Spleen (tissue), 13 donors: ENCODE measurements at places on chromosomes 11 and 22. TPM values are rescaled to one million over a fixed set of nuclear protein-coding genes. Genes with fewer than 3 reads are reported as not detected.
A peak's percentile ranks its signal among the peaks of the same experiment; 100 is the strongest.

Gene FOLR1
- total RNA-seq = not detected

Gene DCUN1D5
- total RNA-seq = 20.0 TPM

Gene TRIM6
- total RNA-seq = 2.9 TPM

Gene DEFB131B
- total RNA-seq = not detected

Gene CYP2D6
- total RNA-seq = 2.1 TPM

DNA sequence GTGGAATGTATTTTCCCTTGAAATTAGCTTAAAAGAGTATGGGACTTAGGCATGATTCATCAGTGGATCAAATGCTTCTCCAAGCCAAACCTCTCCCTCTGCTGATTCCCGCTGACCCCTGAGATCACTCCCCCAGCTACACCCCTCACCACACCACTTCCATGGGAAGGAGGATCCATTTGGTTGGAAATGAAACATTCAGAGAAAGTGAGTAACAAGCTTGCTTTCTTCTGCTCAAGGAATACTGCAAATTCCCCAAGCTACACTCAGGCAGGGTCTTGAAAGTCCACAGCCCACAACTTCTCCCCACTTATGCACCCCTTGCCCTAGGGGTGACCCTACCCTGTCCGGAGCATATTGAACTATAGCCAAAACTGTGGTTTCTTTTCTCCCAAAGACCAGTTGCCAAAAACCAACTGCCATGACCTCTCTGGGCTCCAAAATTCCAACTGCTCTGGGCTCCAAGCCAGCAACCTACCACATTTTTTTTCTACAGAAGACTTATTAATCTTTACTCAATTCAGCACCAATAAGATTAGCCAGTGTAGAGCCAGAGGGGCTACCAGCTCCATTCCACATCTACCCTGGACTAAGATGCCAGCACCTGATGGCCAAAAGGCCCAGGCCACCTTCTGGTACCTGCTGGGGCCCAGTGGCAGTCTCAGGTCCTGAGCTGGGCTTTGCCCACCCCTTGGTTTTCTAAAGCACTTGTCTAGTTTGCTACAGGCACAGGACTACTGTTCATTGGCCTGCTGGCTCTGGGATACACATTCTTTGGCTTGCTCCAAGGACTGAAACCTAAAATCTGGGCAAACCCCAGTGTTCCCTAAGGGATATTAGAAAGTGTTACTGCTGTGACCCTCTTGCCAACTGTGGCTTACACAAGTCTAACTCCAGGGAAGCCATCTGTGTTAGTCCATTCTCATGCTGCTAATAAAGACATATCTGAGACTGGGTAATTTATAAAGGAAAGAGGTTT lies 101.1 kb downstream of the MICAL3 start:
- DNase-seq = no peak

DNA sequence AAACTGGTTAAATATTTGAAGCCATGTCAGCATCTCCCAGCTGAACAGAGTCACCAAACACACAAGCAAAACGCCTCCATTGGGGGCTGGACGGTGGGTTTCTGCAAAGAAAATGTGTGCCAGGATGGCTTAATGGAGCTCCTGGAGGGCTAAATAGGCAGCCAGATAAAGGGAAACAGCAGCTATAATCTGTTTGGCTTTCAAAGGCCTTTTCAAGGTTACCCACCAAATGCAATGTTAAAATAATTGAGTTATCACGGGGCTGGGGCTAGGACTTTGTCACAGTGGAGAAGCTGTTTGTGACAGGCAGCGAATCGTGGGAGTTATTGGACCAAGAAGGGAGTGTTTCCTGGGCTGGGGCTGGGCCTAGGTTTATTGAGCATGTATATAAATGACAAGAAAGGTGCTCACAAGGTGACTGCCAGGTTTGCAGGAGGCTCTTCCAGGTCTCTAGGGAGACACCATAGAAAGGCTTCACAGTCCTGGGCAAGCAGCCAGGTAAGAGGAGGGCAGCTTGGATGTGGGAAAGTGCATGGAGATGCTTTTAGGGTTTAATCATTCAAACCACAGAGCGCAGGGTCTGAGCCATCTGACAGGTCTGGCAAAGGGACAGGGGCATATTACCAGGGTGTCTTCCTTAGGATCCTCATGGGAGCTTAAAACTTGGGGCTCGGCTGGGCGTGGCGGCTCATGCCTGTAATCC lies 28.3 kb downstream of the GRIK4 start:
- DNase-seq = no peak

DNA sequence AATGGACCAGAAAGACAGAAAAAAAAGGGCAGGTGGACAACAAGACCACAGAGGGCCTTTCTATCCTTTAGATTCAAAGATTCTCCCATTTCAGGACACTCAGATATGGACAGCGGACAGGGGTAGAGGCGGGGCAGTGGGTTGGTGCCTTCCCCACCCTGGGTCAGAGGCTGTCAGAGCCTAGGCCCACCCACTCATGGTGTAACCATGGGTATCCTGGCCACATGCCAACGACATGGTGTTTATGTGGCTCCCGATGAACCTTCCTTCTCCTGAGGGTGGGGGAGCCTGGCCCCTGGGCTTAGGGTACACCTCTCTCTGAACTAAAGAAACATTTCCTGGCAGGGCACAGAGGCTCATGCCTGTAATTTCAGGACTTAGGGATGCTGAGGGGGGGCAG lies 14.3 kb upstream of the P2RY2 start:
- no peak for DNase-seq

DNA sequence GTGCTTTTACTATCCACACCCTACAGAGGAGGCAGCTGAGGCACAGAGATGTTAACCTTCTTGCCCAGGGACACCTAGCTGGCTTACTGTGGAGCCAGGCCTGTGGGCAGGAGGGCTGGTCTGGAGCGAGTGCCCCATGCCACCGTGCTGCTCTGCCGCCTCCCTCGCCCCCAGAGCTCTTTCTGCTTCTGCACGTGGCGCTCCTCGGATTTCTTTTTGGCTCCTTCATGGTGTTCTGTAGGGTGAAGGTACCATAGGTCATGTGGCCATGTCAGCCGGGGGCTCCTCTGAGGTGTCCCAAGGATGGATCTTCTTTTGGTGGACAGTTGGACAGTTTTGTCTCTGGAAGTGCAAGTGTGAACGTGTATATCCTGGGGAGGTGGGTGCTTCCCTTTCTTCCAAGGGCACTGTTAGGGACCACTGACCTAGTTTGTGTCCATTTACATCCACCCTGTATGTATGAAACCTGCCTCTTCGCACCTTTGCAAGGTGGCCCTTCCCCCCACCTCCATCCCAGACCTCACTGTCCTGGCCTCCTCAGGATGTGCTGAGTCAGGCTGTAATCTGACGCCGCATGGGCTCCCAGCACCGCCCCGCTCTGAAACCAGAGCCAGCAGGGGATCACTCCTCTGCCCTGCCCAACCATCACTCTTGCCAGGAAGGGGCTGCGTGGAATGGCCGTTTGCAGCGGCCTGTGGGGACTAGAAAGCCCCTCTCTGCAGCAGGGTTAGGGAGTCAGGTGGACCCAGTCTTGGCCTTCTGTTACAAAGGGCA lies 31.7 kb downstream of the POLR3H start:
- DNase-seq = no peak

DNA sequence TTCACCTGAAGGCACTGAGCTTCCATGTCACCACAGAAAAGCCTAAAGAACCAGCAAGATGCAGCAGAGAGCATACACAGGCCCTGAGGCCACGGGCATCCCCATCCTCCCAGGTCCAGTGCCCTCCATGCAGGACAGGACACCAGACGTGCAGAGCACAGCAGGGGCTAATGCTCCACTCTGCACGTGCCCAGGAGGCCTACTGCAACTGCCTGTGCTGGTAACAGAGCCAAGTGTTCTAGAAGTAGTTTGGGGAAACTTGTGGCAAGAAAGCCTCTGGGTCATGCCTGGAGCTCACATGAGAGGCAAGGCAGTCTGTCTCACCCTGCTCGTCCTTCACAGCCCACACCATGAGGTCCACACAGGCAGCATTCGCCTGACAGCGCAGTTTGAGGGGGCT lies 30.7 kb downstream of the SERPIND1 start:
- DNase-seq = no peak

DNA sequence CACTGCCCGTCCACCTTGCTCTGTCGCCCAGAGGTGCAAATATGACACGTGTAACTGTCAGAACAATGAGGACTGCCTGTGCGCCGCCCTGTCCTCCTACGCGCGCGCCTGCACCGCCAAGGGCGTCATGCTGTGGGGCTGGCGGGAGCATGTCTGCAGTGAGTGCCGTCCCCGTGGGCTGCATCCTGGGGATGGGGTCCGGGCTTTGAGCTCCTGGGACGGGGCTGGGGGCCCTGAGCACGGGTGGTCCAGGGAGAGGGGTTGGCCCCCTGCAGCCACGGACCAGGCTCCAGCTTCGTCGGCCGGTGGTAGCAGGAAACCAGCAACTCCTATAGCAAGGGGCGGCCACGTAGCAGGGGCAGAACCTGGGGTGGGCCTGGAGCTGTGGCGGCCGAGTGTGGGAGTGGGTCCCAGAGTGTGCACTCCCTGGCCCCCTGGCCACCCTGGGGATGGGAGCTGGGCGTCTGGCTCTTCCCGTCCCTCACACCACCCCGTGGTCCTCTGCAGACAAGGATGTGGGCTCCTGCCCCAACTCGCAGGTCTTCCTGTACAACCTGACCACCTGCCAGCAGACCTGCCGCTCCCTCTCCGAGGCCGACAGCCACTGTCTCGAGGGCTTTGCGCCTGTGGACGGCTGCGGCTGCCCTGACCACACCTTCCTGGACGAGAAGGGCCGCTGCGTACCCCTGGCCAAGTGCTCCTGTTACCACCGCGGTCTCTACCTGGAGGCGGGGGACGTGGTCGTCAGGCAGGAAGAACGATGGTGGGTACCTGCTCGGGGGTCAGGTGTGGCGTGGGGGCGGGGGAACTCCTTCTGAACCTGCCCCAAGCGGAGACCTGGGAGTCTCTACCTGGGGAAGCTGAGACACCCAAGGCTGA lies 10.1 kb downstream of the MUC2 start:
- peak; percentile 76 for DNase-seq

GRCh38 chr11:11944444-11944843 lies 64.0 kb downstream of the DKK3 start:
- no peak for DNase-seq

DNA sequence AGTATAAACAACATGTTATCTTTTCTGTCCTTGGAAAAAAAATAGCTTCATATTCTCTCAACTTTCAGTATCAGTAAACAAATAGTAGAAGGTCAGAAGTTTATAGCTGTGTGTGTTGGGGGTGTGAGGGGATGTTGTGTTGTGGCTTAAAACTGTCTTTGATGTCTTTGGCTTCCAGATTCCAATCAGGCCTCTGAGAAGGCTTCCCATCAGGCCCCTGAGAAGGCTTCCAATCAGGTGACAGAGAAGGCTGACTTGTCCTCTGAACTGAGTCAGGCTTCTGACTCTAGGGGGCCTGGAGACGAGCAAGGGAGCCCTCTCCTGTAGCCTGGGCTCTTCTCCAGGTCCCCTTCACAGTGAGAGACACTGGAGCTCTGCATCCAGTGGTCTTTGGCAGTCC lies 9.3 kb downstream of the MTFP1 start:
- DNase-seq = no peak

DNA sequence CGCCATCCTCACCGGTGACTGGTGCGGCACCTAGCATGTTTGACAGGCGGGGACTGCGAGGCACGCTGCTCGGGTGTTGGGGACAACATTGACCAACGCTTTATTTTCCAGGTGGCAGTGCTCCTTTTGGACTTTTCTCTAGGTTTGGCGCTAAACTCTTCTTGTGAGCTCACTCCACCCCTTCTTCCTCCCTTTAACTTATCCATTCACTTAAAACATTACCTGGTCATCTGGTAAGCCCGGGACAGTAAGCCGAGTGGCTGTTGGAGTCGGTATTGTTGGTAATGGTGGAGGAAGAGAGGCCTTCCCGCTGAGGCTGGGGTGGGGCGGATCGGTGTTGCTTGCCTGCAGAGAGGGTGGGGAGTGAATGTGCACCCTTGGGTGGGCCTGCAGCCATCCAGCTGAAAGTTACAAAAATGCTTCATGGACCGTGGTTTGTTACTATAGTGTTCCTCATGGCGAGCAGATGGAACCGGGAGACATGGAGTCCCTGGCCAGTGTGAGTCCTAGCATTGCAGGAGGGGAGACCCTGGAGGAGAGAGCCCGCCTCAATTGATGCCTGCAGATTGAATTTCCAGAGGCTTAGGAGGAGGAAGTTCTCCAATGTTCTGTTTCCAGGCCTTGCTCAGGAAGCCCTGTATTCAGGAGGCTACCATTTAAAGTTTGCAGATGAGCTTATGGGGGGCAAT lies 1.1 kb downstream of the NEAT1 start:
- peak; percentile 84 for DNase-seq

DNA sequence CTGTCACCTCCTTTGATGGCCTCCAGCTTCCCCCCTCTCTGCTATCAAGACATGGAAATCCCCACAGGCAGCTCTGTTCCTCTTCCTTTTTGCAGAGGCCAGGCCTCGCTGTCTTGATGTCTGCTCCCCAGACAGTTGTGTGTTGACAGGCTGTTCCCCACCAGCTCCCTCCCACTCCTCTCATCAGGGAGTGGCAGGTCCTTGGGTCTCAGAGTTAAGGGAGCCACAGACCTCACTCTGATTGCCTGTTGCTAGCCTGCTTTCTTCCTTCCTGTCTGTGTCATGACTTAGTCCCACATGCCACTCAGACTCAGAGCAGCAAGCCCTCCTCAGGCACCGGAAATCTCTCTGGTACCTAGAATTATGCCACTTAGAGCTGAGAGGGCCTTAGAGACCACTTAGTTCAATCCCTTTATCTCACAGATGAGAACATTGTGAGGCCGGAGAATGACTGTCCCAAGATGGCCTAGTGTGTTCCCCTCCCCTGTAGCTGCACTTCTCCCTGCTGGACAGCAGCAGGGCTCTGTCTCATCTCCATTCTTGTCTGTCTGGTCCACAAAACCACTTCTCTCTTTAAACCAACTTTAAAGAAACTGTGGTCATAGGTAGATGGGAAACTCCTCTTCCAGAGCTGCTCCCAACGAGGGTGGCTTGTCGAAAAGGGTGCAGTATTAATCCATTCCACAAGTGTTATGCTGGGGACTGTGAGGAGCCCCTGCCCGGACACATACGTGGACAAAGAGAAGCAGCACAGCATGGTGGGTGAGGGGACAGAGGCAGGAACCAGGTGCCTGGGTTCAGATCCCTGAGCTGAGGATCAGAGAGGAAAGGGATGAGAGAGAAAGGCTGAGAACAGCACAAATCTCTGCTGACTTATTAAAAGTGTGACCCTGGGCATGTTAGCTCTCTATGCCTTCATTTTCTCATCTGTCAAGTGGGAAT lies 4.2 kb downstream of the AMPD3 start:
- DNase-seq = no peak

DNA sequence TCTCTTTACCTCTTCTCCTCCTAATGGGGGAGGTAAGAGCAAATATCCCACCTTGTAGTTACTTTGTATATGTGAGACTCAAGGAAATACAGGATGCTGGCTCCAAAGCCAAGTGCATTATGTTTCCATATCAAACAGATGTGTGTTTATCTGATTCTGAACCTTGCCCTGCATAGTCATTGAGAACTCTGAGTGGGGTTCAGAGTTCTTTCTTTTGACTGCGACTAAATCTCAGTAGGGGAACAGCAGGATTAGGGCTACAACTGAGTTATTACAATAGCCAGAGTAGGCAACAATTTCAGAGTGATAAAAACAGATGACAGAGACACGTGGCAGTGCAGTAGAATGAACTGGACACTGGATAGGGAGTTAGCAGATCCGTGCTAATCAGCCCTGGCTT lies 34.1 kb upstream of the TLCD5 start:
- DNase-seq = no peak
